ENCODE measurements at places on chromosomes 16 and 17. TPM values are rescaled to one million over a fixed set of nuclear protein-coding genes. Genes with fewer than 3 reads are reported as not detected.

GRCh38 chr16:78843978-78844377 is 744.5 kb downstream of the WWOX start:
- DNase-seq: no peak

The CDH15 gene
- total RNA-seq: not detected

DNA sequence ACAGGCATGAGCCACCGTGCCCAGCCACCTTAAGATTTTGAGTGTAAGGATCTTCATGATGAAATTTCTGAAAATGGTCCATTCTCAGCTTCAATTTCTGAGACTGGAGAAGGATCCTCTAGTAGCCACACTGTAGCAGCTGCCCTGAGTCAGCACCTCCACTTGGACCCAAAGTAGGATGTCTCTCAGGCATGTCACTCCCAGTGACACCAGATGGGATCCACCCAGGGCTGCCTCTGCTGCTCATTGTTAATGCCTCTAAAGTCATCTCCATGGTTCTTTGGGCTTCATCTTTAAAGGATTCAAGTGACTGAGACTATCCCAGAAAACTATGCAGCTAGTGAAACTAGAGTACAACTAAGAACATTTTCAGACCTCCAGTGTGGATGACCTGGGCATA is 7.9 kb downstream of the PLD6 start:
- no peak for DNase-seq

DNA sequence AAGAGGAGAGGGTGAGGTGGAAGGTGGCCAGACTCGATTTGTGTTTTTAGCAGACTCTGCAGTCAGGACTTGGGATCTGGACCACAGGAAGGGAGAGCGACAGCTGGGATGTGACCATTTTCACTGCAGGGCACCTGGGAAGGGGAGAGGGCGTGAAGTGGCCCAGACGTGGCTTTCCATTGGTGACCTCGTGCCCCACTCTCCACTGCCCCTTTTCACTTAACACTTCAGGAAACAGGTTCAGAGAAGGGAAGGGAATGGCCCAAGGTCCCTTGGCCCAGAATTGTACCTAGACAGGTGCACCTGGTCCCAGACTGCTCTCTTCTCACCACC is 22.9 kb upstream of the MPRIP start:
- no peak for DNase-seq

The TPSAB1 gene
- not detected for total RNA-seq

The FOXC2 gene
- total RNA-seq: 6.7 TPM

DNA sequence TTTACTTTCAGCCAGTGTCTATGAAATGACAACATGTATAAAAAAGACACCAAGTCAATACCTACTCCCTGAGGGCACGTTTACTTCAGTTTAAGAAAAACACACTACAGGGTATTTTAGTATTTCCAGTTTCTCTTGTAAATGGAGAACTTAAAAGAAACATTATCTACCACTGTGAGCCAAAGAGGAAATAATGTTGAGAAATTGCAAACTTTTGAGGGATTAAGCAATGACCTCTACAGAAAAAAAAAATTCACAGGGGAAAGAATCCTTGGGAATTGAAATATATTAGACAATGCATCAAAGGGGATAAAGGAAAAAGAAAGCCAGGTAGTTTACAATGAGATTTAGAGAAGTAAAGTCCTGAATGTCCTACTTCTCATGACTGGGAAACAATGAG is 126.0 kb downstream of the KCNJ2 start:
- DNase-seq: no peak

The BICDL2 gene
- not detected for total RNA-seq

DNA sequence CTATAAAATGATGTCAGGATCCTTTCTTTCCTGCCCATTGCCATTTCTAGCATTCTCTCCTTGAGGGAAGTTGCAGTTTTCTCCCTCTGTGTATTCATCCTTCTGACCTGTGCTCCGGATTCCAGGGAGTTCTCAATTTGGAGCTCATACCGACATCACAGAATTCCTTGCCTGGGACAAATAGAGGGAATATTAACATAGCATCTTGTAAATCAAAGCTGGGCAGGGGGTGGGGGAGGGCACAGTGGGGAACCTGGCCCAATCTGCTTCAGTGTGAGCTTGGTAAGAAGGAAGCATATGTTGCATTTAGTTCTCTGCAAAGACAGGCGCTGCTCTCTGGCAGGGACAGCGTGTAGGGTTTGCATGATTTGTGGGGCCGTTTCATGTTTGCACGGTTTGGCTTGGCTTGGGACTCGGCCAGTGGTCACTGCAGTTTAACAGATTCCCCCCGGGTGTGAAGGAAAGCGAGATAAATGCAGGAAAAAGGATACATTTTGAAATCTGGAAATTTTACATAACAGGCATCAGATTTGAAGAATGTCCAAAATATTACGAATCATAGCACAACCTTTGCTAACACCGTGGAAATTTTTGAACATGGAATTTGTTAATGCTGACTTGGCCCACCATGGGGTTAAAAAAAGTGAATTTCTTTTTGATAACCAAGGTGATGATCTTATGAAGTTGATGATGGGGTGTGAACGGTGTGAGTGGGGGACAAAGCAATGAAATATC is 178.0 kb downstream of the WWOX start:
- DNase-seq: no peak

The MSI2 gene
- 71.7 TPM for total RNA-seq

The MYH1 gene
- not detected for total RNA-seq

The SULT1A2 gene
- total RNA-seq: not detected

The KCNH6 gene
- not detected for total RNA-seq
